ENCODE measurements at places on chromosomes 12 and 14.
A peak's percentile ranks its signal among the peaks of the same experiment; 100 is the strongest.

GRCh38 chr14:89144642-89145041, 272.4 kb downstream of the FOXN3 start:
- no peak for DNase-seq

DNA sequence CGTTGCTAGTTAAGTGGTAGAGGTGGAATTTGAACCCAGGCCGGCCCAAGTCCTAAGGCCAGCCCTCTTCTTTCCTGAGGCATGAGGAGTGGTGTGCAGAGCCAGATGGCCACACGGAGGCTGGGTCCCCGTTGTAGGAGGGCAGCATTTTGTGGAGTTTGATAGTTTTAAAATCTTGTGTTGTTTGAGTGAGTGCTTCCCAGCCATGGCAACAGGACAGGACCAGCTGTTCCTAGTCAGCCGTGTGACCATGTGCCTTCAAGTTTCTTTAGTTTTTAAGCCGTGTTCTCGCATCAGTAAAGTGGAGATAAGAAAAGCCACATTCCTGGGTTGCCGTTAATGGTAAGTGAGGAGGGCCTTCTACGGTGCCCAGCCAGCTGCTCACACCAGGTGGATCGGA, 44.4 kb downstream of the UBE3B start:
- no peak for DNase-seq

GRCh38 chr12:68609998-68610369, 715 bp upstream of the RAP1B start:
- no peak for DNase-seq

GRCh38 chr12:53090554-53090953, 6.9 kb upstream of the IGFBP6 start:
- DNase-seq, result no peak

GRCh38 chr12:118358612-118359540, 13.8 kb downstream of the TAOK3 start:
- peak; percentile 30 for DNase-seq

DNA sequence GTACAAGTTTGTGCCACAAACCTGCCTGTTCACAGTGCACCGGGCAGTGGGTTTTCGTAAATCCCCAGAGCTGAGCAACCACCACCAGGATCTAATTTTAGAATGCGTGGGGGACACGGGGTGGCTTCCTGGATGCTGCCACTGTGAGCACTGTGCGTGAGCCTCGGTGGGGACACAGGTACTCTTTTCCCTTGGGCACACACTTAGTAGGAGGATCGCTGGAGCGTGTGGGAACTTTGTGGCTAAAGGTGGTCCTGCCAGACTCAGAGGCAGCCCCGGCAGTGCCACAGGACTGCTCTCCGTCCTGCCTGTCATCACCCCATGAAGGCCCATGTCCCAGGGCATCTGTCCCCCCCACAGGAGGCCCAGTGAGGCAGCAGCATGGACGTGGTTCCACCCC, 21.1 kb downstream of the BTBD6 start:
- no peak for DNase-seq

- no peak for DNase-seq
Observed at GRCh38 chr12:91859347-91859746, 286.3 kb downstream of the BTG1 start.

DNA sequence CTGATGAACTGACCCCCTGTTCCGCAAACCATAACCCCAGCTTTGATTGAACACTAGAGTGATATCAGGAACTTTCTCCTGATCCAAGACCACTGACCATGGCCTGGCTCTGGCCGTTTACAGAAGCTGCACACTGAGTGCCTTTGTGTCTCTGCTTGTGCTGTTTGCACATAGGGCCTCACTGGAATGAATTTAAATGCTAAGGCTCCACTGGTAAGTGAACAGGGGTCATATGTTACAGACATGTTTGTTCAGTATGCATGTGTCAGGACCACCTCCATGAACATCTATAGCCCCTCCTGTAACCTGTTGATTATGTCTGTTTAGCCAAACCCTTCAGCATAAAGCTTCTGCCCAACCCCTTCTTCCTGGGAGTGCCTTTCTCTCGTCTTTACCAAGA, 1239.8 kb downstream of the TMEM121 start:
- no peak for DNase-seq

GRCh38 chr12:79299447-79300198, 391.1 kb downstream of the PAWR start:
- no peak for DNase-seq

- peak; percentile 69 for DNase-seq
Observed at GRCh38 chr12:121804417-121805111, 755 bp downstream of the SETD1B start.

DNA sequence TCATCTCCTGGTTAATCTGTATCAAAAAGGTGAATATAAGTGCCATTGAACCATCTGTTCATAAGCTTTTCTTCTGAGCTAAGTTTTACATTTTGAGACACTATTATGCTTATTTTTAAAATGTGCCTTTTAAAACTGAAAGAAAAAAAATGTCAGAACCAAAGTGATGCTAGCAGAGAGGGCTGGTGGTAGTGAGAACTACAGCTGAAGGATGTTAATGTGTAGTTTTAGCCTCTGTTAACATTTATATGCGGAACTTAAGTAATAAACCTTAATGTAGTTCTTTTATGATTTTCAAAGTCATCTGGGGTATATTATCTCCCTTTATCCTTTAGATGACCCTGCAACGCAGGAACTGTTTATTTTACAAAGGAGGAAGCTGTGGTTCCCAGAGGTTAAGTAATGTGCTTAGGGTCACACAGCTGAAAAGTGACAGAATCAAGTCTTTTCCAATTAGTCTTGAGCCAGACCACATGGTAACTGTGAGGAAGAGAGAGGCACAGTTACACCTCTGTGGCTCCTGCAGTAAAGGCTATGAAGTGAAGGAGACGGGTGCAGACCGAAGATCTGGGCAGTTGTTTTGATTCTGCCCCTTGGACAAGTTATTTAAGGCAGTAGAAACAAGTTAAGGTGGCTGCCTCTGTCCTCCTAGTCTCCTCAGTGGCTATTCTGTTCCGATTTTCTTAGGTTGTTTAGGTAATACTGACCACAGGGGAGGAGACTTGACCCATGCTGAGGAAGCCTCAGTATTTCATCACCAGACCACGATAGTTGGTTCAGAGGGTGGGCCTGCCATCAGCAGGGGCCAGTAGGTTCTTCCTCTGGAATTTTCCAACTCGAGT, 23.9 kb downstream of the GNG2 start:
- DNase-seq, result peak; percentile 30

DNA sequence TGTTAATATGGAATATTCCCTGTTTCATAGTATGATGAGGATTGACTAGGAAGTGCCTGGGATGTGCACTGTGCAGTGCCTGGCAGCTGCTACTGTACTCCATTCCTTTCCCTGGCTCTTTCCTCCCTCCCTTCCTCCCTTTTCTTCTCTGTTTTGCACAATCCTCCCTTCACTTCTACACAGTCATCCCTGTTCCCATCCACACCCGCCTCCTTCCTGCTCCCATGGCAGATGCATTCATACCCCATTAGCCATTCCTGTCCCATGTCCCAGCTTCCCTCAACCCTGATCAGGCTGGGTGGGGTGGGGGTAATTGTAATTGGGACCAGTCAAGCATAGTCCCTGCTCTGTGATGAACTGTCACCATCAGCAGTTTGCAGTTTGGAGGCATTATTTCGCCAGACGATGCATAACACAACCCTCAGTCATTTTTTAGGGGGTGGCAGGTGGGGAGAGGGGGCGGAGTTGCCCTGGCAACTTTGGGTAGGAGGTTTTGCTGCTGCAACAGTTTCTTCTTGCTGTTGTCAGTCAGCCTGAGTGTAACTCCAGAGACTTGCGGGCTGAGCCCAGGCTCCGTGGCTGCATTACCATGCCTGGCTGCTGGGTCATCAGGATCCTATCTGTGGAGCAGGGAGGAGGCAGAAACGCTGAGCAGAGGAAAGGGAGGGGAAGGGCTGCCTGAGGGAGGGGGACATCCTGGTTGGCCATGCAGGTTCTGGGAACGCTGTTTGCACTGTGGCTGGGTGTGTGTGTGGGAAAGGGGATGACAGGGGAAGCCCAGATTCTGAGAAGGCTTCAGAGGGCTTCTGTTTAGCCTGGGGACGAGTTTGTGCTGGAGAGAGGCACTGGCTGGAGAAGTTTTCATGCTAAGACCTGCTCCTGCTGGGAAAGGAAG, 4.1 kb upstream of the KRT84 start:
- no peak for DNase-seq

- DNase-seq, result no peak
Observed at GRCh38 chr12:110343736-110344555, 59.6 kb downstream of the ANAPC7 start.

GRCh38 chr12:94498698-94499097, 39.0 kb upstream of the CEP83 start:
- no peak for DNase-seq

DNA sequence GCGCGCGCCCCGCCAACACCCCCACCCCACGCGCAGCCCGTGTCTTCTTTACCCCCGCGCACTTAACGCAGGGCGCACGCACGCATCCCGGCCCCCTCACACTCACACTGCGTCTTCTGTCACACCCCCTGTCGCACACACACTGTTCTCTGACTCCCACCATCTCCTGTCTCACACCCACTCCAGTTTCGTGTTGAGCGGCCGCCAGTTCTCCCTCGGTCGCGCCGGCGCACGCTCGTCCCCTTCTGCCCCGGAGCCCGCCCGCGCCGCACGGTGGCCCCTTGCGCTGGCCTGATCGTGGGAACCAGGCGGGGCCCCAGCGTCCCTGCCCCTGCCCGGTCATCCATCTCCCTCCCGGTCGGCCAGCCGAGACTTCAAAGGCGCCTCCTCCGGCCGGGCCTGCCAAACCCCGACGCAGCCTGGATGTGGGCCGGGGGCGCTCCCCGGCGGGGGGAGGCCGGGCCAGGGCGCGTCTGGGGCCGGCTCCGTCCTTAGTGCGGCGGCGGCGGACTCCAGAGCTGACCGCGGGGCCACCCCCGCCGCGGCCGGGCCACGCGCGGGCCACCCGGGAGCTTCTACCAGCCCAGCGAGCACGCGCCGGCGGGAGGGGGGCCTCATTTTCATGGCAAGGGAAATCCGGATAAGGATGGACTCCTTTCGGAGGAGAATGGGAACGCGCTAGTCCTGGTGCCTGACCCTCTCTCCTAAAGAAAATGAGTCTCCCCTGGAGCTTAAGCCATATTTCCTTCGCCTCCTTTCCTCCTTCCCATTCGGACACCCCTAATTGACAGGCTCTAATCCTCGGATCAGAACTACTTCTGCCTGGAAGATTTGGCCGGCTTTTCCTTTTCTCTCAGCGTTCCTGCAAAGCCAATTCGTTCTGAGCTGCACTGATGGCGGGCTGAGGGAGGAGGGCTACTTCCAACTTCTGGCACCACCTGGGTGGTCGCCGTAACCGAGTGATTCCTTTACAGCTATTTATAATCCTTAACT, 82.0 kb upstream of the HMGA2 start:
- peak; percentile 75 for DNase-seq

- no peak for DNase-seq
Observed at GRCh38 chr12:103779410-103780092, 61.5 kb downstream of the NT5DC3 start.

DNA sequence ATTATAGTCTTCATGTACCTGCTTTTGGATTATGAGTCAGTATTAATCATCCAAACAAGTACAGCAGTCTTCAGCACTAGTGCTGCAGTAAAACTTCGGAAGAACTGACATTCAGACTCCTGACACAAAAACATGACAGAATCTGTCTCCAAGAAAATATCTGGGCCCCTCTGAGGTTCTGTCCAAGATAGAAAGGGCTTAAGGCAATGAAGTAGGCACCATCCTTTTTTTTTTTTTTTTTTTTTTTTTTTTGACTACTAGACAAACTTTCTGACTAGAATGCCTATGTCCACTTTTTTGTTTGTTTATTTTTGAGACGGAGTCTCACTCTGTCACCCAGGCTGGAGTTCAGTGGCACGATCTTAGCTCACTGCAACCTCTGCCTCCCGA, 112.5 kb downstream of the MED13L start:
- DNase-seq, result no peak

DNA sequence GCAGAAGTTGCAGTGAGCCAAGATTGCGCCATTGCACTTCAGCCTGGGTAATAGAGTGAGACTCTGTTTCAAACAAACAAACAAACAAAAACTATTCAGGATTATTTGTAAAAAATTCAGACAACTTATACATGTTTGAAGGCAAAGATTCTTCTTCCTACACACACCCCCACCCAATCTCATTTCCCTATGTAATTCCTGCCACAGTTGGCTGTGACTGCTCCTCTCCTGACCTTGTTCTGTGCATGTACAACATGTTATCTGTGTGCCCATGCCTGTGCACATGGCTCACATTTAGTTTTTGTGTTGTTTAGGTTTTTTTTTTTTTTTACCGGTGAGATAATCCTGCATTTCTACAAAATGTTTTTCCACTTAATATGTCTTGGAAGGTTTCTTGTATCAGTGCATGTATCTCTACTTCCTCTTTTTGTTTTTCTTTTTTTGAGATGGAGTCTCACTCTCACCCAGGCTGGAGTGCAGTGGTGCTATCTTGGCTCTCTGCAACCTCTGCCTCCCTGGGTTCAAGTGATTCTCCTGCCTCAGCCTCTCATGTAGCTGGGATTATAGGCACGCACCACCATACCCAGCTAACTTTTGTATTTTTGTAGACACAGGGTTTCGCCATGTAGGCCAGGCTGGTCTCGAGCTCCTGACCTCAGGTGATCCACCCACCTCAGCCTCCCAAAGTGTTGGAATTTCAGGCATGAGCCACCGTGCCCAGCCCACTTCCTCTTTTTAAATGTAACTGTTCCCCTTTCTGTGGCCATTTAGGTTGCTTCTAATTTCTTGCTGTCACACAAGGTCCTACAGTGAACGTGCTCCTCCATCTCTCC, 8.7 kb downstream of the CFAP251 start:
- no peak for DNase-seq

GRCh38 chr12:107513636-107514400, 171.8 kb upstream of the PWP1 start:
- DNase-seq, result no peak

GRCh38 chr12:101747697-101748096, 8.4 kb upstream of the SYCP3 start:
- DNase-seq, result no peak

- DNase-seq, result no peak
Observed at GRCh38 chr14:99141236-99141635, 130.8 kb downstream of the BCL11B start.
